ENCODE measurements at places on chromosomes 5 and 9.
A peak's percentile ranks its signal among the peaks of the same experiment; 100 is the strongest.

DNA sequence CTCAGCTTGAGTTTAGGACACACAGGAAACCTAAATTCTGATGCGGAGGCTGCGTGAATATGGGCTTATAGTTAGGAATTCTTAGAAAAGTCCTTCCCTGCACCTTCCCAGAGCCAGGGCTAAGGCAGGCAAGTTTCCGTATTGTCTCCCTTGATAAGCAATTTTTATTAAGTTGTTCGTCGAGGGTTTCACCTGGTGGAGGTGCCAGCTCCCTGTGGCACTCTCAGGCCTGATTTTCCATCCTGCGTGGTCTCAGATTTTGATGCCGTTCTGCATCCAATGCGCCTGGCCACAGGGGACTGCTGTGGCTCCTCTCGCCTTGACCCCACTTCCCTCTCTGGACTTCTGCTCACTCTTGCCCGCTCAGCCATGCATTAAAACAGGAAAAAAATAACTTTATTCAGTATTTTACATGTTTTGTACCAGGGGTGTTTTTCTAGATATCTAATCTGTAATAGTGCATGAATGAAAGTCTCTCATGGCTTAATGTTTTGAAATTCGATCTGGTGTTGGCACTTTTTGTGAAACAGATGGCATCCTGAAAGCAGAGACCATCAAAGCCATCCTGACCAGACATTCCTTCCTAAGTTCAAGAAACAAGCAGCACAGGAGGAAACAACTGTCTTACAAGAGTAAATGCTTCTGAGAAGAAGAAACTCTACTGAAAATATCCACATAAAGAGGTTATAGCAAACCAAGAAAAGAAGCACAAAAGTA is 50.7 kb downstream of the TRIP13 start:
- no peak for DNase-seq

DNA sequence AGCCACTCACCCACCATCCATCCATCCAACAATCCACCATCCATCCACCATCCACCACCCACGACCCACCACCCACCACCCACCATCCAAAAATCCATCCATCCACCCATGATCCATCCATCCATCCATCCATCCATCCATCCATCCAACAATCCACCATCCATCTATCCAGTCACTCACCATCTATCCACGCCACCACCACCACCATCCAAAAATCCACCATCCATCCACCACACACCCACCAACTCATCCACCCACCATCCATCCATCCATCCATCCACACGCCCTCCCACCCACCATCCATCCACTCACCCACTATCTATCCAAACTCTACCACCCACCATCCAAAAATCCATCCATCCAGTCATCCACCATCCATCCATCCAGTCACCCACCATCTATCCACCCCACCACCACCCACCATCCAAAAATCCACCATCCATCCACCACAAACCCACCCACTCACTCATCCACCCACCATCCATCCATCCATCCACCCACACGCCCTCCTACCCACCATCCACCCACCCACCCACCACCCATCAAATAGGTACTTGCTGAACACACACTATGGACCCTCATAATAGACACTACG is 9.0 kb downstream of the DPH7 start:
- DNase-seq = no peak

DNA sequence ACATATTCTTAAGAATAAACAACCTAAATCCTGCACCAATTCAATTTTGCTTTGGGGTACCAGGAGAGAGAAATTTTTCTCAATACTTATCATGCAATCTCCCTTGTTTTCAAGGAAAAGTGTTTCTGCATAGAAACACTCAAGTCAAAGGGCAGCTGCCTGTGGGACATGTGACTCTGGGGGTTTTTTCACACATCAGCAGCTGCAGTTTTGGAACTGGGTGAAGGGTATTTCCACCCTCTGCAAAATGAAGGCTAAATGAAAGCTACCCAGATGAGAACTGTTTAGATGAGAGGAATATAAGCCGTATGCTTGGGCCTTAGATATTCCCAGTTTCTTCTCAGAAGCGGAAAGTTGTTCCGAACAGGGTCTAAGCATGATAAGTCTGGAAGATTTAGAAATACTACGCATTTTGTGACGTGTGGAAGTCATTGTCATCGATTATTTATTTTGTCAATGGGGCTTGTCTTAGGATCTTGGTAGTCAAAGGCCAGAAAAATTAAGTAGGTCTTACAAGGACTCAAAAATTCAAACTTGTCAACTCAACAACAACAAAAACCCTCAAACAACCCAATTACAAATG is 64.3 kb upstream of the BOD1 start:
- no peak for DNase-seq

- peak; percentile 30 for DNase-seq
Observed at GRCh38 chr9:35790385-35791296, 750 bp upstream of the NPR2 start.

GRCh38 chr5:172626031-172626581 is 15.0 kb upstream of the NEURL1B start:
- no peak for DNase-seq

GRCh38 chr9:113139225-113139829 is 11.5 kb upstream of the SLC31A2 start:
- no peak for DNase-seq

- DNase-seq = no peak
Observed at GRCh38 chr5:122498163-122498562, 186.1 kb downstream of the SNCAIP start.

DNA sequence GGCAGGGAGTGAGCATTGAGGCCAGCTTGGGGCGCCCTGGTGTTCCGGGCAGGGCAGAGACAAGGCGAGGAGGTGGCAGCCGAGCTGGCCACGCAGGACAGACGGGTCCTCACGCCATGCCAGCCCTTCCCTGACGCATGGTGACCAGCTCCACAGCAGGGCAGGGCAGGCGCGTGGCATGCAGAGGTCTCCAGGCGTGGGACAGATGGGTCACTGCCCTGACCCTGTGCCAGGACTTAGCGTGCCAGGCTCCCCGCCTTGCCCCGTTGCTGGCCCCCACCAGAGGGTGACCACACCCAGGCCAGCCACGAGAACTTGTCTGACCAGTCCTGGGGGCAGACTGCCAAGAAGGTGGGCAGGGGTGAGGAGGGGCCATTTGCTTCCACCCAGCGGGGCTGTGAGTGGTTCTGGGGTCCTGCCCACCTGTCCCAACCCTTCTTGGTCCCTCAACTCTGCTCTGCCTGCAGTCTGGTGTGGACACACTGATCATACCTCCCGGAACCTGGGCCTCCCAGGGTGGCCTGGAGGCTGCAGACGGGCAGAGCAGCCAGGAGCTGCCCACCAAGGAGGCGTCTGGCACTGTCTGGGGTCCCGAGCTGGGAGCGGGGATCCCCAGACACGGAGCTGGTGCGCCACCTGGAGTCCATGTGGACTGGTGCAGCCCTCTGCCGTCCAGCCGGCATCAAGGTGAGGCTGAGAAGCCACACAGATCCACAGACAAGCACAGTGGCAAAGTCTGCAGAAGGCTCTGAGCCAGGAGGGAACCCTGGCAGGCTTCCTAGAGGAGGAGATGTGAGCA is at the start of gene RNF224:
Gene RNF224 (plus strand): TSS at position 449 of the 799 bp plus-strand sequence. CDS start 834 bp downstream, outside the sequence.
- no peak for DNase-seq

- no peak for DNase-seq
Observed at GRCh38 chr9:69175486-69175885, 1.4 kb downstream of the TJP2 start.

GRCh38 chr9:5500441-5501235 is 9.7 kb upstream of the PDCD1LG2 start:
- DNase-seq = no peak

- DNase-seq = peak; percentile 60
Observed at GRCh38 chr9:7237473-7238246, 479.9 kb downstream of the KDM4C start.

DNA sequence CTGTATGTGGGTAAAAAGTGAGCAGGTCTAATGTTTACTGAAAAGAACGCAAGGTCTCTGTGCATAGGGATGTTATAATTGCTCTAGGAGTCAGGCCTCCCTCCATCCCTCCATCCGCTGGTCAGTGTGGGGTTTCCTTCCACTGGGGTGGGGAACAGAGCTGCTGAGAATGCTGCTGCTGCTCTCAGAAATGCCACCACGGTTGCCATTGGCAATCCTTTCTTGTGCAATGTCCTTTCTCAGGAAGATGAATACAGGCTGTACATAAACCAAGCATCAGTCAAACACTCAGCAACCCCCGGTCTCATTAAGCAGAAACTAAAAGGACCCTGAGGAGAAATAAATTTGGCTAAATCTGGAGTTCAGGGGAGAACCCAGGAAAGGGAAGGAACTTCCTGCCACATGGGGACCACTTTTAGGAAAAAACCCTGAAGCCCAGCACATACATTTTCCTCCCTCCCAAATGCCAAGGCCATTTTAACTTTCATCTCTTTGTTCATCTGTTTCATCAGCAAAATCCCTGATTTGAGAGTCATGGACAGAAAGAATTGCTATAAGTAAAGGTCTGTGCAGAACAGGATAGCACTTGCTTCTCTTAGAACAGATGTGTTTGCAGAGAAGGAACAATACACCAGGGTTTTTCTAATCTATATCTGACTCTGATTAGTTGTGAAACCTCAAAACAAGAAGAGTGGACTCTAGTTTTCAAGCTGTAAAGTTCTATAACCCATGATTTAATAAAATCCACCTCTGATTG is 70.4 kb upstream of the SLC1A3 start:
- no peak for DNase-seq

DNA sequence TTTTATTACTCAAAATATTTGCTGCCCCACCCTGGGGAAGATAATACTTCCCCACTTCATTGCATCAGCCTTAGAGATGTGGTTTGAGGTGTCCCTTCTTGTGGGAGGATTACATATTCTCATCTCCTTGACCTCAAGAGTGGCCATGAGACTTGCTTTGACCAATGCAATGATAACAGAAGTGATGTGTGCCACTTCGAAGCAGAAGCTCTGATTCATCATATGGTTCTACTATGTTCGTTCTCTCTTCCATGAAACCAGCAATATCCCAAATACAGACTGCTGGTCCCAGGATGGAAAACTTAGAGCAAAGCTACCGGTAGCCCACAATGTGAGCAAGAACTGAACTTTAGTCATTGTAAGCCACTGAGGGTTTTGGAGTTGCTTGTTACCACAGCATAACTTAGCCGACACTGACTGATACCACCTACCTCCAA is 92.0 kb downstream of the THBS4 start:
- no peak for DNase-seq

DNA sequence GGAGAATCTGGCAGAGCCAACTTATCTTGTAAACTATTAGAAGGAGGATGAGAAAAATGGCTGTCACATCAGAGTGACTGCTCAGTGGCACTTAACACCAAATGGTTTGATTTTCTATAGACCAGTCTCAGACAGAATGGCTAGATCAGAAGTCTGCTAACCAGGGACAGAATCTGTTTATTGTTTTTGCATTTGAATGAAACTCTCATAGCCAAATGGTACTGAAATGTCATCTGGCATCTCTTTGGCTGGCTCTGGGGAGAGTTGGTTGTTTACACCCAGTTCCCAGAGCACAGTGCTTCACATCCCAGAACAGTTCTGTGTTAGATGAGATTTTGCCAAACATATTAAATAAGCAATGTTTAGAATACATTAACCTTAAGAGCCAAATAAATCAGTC is 106.6 kb upstream of the HMHB1 start:
- no peak for DNase-seq

DNA sequence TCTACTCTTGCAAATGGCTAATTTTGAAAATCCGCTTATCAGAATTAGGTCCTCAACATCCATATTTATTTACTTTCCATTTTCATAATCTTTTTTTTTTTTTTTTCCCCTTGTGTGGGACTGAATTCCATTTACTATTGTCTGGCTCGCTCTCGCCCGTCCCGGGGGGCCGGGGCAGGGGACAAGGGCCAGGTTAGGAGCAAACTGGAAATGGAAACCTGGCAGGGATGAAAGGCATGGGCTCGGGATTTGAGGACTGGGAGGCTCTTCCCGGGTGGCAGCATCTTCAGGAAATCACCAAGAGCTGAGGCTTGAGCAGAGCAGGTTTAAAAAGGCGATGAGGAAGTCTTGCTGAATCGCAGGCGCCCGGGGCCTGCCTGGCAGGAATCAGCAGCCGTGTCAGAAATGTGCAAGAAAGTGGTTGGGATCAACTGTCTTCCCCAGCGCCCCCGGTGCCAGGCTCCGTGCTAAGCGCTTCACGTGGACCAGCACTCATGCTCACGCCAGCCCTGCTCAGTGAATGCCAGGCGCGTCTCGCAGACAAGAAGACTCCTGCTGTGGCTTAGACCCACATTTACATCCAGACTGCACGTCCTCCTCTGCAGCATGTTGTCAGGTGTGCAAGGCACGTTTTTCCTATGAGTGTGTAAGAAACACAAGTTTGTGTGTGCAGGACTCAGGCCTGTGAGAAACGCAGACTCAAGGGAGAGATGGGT is 66.3 kb upstream of the UNC5A start:
- no peak for DNase-seq

DNA sequence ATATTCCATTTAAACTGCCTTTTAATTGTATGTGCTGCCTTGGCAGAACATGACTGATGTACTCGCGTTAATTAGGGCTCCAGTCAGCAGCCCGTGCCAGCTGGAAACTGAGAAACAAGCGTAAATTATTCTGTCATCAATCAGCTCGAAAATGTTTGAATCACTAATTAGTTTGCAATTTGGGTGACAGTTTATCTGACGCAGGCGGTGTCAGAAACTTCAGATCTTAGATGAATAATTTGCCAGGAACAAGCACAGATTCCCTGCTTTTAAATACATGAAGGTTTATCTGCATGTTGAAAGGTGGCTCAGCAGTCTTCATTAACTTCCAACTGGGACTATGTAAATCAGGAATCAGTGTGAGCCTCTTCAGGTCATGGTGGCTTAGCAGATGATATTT is 176.0 kb upstream of the TLE4 start:
- no peak for DNase-seq
